Esophagus squamous epithelium (tissue), 5 donors: ENCODE measurements at places on chromosomes 7 and 10.

GRCh38 chr10:24968349-24968748 lies 15.9 kb upstream of the PRTFDC1 start:
- DNase-seq, result no peak

GRCh38 chr7:15397922-15398760 lies 163.7 kb downstream of the AGMO start:
- DNase-seq, result no peak

DNA sequence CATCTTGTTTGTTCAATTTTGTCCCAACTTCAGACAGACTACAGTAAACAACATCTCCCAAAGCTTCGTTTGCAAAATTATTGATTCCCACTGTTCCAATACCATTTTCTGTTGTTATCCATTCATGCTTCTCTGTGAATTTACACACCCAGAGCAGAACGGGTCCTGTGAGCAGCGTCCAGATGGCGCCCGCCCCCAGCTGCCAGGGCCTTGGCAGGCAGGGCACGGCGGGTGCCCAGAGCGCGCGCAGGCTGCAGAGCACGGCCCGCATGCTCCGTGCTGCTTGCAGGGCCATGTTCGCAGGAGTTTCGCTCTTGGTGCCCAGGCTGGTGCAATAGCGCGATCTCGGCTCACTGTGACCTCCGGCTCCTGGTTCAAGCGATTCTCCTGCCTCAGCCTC lies 32.5 kb upstream of the SEPTIN7 start:
- DNase-seq, result no peak

GRCh38 chr10:33800986-33801385 lies 466.5 kb upstream of the NRP1 start:
- DNase-seq, result no peak

GRCh38 chr7:33221390-33221789 lies 92.0 kb downstream of the BBS9 start:
- no peak for DNase-seq

GRCh38 chr7:49396229-49396628 lies 377.2 kb upstream of the VWC2 start:
- no peak for DNase-seq

- no peak for DNase-seq
Measured at GRCh38 chr10:15313843-15314242, 57.2 kb downstream of the FAM171A1 start.

DNA sequence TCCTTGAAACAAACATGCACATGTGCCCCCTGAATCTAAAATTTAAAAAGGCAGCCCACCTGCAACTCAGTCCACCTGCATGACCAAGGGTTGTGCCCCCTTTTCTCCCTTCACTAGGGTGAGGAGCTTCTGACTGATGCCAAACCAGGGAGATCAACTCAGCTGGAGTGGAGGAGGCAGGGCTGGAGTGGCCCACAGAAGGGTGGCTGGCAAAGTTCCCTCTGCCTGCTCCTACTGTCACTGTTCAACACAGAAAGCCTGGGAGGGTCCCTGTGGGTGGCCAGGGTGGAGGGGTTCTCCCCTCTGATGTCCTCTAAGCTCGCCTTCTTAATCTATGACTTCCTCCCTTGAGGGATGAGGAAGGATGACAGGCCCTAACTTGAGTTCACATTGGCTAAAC lies 55.7 kb upstream of the ANTXRL start:
- DNase-seq, result no peak

- no peak for DNase-seq
Measured at GRCh38 chr10:81040031-81040430, 502.3 kb downstream of the SH2D4B start.

GRCh38 chr10:115969591-115969990 lies 303.4 kb downstream of the GFRA1 start:
- no peak for DNase-seq

GRCh38 chr7:27046854-27047549 lies 48.8 kb downstream of the HOXA1 start:
- no peak for DNase-seq

DNA sequence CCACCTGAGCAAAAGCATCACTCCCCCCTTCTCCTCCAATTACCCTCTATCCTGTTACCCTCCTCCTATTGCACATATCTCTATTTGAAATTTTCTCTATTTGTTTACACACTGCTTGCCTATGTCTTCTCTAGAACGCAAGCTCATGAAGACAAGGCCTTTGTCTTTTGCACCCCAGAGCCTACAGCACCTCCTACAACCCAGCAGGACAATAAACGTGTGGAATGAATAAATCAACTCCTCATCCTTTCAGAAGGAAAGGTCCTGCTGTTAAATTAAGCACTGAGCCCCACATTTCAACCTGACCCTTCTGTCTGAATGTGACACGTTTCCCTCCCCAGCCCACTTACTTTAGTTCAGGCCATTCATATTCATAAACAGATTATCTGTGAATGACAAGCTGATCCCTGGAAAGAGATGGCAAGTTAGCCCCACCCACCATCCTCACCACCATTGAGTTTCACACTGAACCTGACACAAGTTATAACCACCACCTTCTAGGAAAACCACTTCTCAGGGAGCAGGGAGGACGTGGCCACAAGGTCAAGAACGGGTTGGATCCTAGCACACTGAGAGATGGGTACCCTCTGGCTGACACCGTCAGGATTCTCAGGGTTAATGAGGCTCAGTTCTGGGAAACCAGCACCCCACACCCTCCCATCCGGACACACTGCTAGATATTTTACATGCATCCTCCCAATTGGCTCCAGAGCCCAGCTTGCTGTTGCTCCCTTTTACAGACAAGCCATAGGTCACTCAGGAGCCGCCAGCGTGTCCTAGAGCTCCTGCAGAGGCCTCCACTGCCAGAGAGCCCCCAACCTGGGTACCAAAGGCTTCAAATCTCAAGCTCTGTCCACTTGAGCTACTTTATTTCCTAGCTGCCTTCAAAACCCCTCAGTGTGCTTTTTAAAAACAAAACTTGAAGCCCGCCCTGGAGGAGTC lies 934 bp downstream of the PRTFDC1 start:
- no peak for DNase-seq

GRCh38 chr10:86684331-86685097 lies 16.2 kb downstream of the LDB3 start:
- DNase-seq, result no peak

- DNase-seq, result no peak
Measured at GRCh38 chr10:27794157-27794556, 48.5 kb upstream of the MKX start.

- DNase-seq, result no peak
Measured at GRCh38 chr10:97399843-97400545, 1.1 kb downstream of the RRP12 start.

- DNase-seq, result no peak
Measured at GRCh38 chr10:114874827-114875411, 53.3 kb downstream of the FHIP2A start.

DNA sequence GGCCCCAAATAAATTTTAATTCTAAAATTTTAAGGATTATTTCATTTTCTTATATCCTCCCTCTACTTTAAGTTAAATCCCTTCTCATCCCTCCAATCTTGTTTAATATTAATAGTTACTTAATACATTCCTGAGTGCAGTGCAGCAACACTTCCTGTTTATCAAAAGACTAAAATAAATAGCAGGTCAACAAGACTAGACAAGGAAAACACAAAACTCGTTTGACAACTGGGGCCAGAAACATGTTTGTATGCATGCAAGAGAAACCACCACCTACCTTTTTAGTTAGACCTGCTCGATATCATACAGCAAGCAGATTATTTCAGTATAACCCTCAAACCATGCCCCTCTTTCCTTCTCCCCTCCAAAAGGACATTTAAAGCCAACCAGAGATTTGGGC lies 95.8 kb downstream of the PARD3 start:
- no peak for DNase-seq

- DNase-seq, result no peak
Measured at GRCh38 chr10:77144656-77145055, 493.0 kb downstream of the KCNMA1 start.

GRCh38 chr10:132390170-132390920 lies 6.7 kb upstream of the PWWP2B start:
- no peak for DNase-seq

GRCh38 chr7:985915-986741 lies 3.1 kb downstream of the CYP2W1 start:
- DNase-seq, result no peak

GRCh38 chr10:48890888-48891850 lies 48.5 kb downstream of the LRRC18 start:
- no peak for DNase-seq

GRCh38 chr10:121823993-121824463 lies 103.8 kb downstream of the ATE1 start:
- no peak for DNase-seq

DNA sequence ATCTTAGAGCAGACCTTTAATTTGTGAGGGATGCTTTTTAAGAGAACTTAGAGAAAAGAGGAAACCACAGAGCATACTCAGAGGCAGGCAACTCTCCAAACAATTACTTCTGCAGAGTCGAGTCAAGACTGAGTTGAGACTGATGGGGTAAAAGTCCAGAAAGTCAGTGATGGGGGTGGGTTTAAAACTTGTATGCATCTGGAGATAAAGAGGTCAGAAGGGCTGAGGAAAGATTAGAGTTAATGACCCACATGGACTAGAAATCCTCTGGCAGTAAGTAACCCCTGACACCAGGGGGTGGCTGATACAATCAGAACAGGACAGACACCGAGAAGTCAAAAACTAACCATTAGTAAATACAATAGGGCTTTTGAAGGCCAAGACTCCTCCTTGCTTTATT lies 42.4 kb upstream of the SEPTIN7 start:
- no peak for DNase-seq

DNA sequence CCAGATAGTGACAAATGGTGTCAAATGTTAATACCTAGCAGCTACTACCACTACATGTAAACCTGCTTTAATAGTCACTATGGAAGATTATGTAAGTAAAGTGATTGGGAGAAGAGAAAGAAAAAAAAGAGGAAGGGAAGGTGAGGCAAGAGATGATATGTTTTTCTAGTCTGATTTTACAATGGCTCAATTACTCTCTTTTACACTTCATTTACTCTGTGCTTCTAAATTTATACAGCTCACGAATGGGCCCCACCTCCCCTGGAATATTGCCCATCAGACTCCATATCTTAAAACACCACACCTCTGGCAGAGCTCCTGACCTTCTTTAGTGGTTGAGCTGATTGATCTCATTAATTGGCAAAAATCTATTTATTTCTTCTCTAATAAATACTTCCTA lies 28.0 kb upstream of the IKZF1 start:
- no peak for DNase-seq
